CD4-positive, alpha-beta T cell treated with Interleukin-6 at 100 ng/mL for 8 hours (primary cell): ENCODE measurements at places on chromosomes 13 and 19.
A peak's percentile ranks its signal among the peaks of the same experiment; 100 is the strongest.

GRCh38 chr13:93029536-93029935 lies 197.1 kb upstream of the GPC6 start:
- no peak for DNase-seq

DNA sequence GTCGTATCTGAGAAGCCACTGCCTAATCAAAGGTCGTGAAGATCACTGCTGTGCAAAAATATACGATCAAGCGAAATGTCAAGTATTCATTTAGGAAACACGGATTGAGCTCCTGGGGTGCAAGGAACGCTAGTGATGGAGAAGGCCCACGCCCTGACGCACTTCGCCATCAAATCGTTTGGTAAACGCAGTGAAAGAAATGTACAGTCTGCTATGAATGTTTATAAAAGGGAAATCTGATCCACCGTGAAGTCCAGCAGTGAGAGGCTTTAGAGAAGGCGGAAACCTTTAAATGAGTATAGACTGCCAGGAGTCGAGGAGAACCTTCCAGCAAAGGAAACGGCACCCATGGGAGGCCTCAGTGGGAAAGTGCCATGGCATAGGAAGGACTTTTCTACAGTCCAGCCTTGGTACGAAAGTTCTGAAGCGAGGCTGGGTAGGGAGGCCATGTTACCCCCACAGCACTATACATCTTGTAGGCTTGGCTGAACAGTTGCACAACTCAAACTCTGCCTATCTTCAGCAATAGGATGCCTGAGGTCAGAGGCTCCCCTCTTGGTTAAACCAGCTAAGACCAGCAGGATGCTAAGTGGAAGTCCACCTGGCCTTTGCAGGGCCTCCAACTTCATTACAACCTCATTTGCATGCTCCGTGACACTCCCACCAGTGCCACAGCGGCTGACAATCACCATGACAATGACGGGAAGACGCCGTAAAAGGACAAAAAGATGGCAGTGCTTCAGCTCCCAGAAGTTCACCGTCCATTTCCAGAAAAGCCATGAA lies 20.4 kb downstream of the PCID2 start:
- DNase-seq, result no peak

DNA sequence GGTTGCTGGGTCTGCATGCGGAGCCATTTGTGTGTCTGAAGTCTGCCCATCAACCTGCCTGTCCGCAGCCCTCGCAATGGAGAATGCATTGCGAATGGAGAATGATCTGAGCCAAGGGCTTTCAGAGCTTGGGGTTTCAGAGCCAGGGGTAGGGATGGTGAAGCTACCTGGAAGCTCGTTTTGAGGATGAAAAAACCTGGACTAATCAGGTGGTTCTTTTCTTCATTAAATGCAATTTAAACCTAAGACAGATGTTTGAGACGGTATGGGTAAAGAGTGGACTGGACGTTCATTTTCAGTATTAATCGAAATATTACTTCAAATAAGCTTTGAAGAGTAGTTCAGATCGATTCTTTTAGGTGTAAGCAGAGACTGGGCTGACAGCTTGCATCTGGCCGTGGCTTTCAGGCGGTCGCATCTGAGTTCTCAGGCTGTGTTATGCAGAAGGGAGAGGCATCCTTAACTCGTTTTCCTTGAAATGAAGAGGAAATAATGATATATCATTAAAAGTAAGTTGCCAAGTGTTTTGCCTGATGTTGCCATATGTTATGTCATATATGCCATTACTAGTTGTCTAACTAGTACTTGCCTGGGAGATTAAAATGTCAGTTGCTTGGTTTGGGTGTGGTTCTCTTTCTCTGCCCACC lies 801 bp downstream of the MCF2L start:
- no peak for DNase-seq

DNA sequence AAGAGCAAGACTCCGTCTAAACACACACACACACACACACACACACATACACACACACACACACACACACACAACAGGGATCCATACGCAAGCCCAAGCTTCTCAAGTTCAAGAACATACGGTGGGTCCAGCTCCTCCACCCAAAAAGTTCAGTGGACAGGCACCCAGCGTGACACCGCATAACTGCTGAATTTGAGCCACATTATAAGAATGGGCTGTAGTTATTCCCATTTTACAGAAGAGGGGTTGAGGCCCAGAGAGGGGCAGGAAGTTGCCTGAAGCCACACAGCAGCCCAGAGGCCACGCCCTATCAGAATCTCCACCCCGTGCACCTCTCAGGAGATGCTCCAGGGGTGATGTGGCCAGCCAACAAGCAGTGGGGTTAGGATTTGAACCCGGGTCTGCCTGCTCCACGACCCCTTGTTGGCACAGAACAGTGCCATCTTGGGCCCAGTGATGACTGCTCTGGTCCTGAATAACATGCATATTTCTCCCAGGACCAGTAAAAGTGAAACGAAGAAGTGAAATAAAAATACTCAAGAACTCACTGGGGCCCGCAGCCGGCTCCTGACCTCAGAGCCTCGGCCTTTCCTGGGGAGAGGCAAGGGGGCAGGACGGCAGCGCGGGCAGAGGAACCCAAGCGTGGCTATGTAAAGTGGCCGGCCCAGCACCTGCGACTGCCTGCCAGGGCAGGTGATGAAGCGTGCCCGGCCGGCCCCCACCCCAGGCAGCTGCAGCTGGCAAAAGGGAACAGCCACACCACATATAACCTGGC lies 61.9 kb downstream of the AP1M1 start:
- DNase-seq, result no peak

GRCh38 chr13:47289567-47289966 lies 392.7 kb upstream of the HTR2A start:
- DNase-seq, result no peak

- peak; percentile 63 for DNase-seq
These were observed 58.9 kb upstream of the TM9SF2 start for GRCh38 chr13:99442273-99442895.

GRCh38 chr19:2097203-2097885 lies 629 bp downstream of the IZUMO4 start:
- peak; percentile 43 for DNase-seq

DNA sequence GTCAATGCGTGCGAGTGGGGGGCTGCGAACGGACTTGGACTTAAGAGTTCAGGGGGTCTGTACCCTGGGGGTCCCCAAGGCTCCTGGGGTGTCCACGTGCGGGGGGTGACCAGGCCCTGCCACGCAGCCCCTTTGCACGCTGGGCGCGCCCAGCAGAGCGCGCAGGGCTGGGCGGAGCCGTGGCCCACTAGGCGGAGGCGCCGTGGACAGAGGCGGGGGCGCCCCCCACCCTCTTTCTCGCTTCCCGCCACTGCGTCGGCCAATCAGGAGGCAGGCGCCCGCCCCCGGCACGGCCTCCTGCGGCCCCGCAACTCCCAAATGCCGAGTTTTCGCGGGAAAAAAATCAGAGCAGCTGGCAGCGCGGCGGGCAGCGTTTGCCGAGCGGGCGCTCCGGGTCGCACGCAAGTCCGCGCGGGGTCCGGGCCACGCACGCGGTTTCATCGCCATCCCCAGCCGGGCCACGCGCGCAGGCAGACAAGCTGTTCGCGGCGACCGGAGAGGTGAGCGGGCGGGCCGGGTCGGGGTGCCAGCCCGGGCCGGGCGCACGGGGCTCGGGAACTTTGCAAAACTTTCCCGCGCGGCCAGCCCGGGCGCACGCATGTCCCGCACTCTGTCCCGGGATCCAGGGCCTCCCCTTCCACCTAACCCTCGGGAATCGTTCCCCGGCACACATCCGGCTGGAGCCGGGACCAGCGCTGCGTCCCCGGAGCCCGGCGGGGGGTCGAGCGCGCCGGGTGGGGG lies at the start of gene UHRF1:
TSS of gene UHRF1 (plus strand) at position 346 of the 741 bp plus-strand sequence. CDS start 1,385 bp downstream, outside the sequence.
- no peak for DNase-seq

GRCh38 chr19:51681286-51681941 lies 11.7 kb upstream of the SPACA6 start:
- DNase-seq, result no peak

GRCh38 chr19:57210381-57210780 lies 19.1 kb downstream of the ZNF264 start:
- no peak for DNase-seq

- DNase-seq, result peak; percentile 92
These were observed at the start of gene ZNF626 for GRCh38 chr19:20661150-20661819. Gene ZNF626, minus strand, starts transcription at chr19:20661571. Its CDS starts 125 bp downstream, at chr19:20661446.

- no peak for DNase-seq
These were observed 49.9 kb upstream of the UBAC2 start for GRCh38 chr13:99150575-99151361.

DNA sequence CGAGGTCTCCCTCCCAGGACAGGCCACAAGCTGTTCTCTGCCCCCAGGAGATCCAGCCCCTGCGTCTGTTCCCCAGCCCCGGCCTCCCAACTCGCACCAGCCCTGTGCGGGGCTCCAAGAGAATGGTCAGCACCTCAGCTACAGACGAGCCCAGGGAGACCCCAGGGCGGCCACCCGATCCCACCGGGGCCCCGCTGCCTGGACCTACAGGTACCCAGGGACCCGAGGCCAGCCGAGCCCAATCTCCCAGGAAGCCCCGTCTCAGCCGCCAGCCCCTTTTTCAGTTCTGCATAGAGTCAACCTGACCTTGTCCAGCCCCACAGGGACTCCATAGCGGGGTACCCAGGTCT lies 5.9 kb downstream of the PNPLA6 start:
- DNase-seq, result no peak

GRCh38 chr13:45564133-45564776 lies 51.3 kb downstream of the ERICH6B start:
- DNase-seq, result no peak

- no peak for DNase-seq
These were observed 3.4 kb downstream of the LAIR2 start for GRCh38 chr19:54506079-54506478.

- DNase-seq, result peak; percentile 48
These were observed 1.8 kb downstream of the ETHE1 start for GRCh38 chr19:43524922-43525835.

GRCh38 chr19:55579766-55580621 lies 654 bp downstream of the ZNF579 start:
- no peak for DNase-seq

DNA sequence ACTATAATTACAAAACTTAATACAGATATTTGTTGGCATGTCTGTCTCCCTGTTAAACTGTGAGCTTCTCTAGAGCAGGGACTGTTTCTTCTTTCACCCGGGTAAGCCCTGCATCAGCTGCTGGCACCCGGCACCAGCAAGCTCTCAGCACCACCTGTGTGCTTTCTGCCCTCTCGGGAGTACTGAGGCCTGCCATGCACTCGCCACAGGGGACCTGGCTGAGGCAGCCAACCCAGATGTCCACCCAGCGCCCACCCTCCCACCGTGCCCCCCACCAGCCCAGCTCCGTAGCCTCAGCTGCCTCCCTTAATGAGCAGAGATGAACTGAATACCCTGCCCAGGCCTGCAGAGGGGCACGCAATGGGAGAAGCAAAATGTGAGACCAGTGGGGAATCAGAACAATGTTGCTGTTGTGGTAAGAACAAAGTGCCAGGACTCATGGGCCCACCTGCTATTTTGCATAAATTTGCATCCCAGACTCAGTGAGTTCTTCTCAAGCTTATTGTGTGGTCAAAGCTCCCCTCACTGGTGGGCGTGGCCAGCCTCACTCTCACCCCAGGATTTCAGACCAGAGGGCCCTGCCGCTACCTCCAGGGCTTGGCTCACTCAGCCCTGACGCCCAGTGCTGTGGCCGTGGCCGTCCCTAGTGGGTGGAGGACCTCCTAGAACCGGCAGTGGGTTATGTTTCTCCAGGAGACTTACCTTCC lies 14.6 kb upstream of the SERPINE3 start:
- DNase-seq, result no peak

- DNase-seq, result no peak
These were observed 766.4 kb downstream of the UQCRFS1 start for GRCh38 chr19:28446511-28446910.

GRCh38 chr13:53357582-53357981 lies 329.0 kb downstream of the OLFM4 start:
- no peak for DNase-seq

DNA sequence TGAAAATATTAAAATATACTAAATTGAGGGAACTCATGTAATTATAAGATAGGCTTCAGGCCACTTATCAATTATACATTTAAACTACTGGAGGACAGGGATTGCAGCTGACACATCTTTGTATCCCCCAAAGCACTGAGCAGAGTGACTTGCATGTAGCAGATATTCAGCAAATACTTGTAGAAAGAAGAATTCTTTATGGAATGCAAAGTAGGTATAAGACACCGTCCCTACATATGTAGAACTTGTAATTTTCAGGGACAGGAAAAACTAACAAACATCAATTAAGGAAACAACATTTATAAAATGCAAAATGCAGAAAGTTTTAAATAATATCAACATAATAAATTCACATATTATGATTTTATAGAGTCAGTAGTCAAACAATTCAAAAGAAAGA lies 719.2 kb downstream of the OLFM4 start:
- no peak for DNase-seq

GRCh38 chr19:13195678-13196077 lies 45.5 kb downstream of the IER2 start:
- peak; percentile 66 for DNase-seq

- DNase-seq, result no peak
These were observed 257.2 kb downstream of the DIAPH3 start for GRCh38 chr13:59906413-59907049.

DNA sequence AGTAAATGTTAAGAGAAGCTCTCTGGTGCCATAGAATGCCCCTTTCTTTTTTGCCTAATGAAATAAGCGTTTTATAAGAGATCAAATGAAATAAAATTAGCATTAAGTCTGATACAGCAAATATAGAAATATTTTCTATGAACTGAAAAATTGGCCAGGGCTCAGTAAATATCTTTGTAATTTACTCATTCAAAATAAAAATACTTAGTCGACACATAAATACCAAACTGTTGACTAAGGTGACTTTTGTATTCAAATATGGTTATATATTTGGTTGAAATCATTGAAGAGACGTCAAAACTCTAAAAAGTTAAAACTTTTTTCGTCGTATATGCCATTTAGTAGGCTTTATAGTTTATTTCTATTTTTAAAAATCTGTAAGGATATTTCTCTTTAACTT lies 25.6 kb downstream of the IPO5 start:
- no peak for DNase-seq

- DNase-seq, result no peak
These were observed 6.0 kb downstream of the KANK2 start for GRCh38 chr19:11191273-11191755.

DNA sequence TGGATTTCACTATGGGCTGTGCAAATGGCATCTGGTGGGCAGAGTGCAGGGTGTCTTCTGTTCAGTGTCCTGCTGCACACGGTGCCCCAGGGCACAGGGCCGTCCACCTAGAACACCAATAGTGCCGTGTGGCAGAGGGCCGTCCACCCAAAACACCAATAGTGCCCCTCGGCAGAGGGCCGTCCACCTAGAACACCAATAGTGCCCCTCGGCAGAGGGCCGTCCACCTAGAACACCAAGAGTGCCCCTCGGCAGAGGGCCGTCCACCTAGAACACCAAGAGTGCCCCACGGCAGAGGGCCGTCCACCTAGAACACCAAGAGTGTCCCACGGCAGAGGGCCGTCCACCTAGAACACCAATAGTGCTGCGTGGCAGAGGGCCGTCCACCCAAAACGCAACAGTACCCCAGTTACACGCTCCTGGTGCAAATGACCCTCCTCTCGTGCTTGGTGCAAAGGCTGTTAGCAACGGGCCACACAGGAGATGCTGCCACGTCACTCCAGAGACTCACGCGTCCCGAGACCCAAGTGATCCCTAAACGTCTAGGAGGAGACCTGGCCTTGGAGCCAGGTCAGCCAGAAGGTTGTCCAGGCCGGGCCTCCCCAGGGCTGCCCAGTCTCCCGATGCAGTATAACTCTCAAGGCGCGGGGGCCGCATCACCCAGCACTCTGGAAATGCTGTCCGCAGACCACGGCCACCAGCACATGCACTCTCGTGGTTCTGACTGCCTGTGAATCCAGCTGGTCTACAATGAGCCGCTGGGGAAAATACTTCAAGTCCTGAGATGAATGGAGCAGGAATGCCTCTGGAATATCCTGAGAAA lies 51.5 kb downstream of the RASA3 start:
- DNase-seq, result no peak

GRCh38 chr13:95176611-95177259 lies 124.5 kb downstream of the ABCC4 start:
- peak; percentile 67 for DNase-seq
